ENCODE measurements at places on chromosomes 7 and 10.

DNA sequence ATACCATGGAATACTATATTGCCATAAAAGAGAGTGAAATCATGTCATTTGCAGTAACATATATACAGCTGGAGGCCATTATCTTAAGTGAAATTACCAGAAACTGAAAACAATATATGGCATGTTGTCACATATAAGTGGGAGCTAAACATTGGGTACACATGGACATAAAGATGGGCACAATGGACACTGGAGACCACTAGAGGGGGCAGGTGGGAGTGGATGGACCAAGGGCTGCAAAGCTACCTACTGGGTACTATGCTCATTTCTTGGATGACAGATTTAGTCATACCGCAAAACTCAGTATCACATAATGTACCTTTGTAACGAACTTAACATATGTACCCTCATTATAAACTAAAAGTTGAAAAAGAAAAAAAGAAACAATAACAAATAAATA, 1167.6 kb downstream of the NXPH1 start:
- no peak overlapping the region for H3K4me3 ChIP-seq
- H3K36me3 ChIP-seq: no peaks in the 10 kb centered on the region
- peak; percentile 3 for DNase-seq
- H3K4me1 ChIP-seq: no peaks in the 10 kb centered on the region
- H3K27me3 ChIP-seq: no peaks in the 10 kb centered on the region

DNA sequence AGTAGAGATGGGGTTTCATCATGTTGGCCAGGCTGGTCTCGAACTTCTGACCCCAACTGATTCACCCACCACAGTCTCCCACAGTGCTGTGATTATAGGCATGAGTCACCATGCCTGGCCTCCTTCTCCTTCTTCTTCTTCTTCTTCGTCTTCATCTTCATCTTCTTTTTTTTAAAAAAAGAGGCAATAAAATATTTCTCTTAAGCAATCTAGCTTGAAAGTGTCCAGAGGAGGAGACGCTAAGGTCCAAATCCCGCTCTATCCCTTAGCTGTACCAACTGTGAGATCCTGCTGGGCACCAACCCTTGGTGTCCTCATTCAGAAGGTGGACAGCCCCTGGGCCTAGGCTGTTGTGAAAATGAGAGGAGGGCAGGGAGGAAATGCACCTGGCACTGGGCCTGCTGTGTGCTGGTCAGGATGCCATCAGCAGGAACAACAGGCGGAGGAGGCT, 13.9 kb upstream of the PSAP start:
- no peak overlapping the region for H3K4me3 ChIP-seq
- no peaks in the 10 kb centered on the region for H3K36me3 ChIP-seq
- H3K27ac ChIP-seq: no peak overlapping the region
- H3K27me3 ChIP-seq: no peaks in the 10 kb centered on the region
- peaks cover 42% of the 10 kb centered on the region for H3K4me1 ChIP-seq

GRCh38 chr10:58414270-58415041, 29.2 kb downstream of the TFAM start:
- DNase-seq: peak; percentile 17
- H3K4me3 ChIP-seq: no peak overlapping the region
- H3K27me3 ChIP-seq: peaks cover 8% of the 10 kb centered on the region
- H3K36me3 ChIP-seq: no peaks in the 10 kb centered on the region
- no peaks in the 10 kb centered on the region for H3K4me1 ChIP-seq

DNA sequence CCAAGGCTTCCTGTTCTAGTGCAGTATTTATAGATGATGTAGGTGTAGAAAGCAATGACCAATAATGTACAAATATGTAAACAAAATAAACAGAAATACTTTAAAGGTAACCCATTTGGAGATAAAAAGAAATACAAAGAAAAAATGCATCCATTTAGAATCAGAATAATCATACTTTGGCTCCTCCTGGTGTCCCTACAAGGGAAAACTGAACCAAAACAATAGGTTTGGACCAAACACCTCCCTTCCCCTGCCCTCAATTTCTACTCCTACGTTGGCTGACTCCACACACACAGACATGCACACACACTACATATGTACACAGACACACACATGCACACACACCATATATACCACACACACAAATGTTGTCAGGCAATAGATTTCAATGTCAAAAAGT, 36.0 kb downstream of the C10orf143 start:
- H3K27ac ChIP-seq: no peak overlapping the region
- H3K36me3 ChIP-seq: no peaks in the 10 kb centered on the region
- no peaks in the 10 kb centered on the region for H3K4me1 ChIP-seq
- DNase-seq: no peak

GRCh38 chr7:97405835-97406234, 288.3 kb downstream of the SDHAF3 start:
- H3K36me3 ChIP-seq: no peaks in the 10 kb centered on the region
- H3K4me1 ChIP-seq: no peaks in the 10 kb centered on the region
- no peak overlapping the region for H3K4me3 ChIP-seq
- DNase-seq: no peak
- no peaks in the 10 kb centered on the region for H3K27me3 ChIP-seq

- H3K27ac ChIP-seq: no peak overlapping the region
- H3K4me1 ChIP-seq: no peaks in the 10 kb centered on the region
- H3K36me3 ChIP-seq: no peaks in the 10 kb centered on the region
Measured at GRCh38 chr10:64033711-64034110, 512.5 kb downstream of the REEP3 start.

GRCh38 chr7:55526770-55527169, 45.5 kb downstream of the VOPP1 start:
- DNase-seq: peak; percentile 19
- no peaks in the 10 kb centered on the region for H3K4me1 ChIP-seq
- no peak overlapping the region for H3K27ac ChIP-seq
- H3K4me3 ChIP-seq: no peak overlapping the region
- no peaks in the 10 kb centered on the region for H3K27me3 ChIP-seq

GRCh38 chr7:16509829-16510228, 16.8 kb upstream of the LRRC72 start:
- H3K4me3 ChIP-seq: no peak overlapping the region
- H3K4me1 ChIP-seq: peaks cover 3% of the 10 kb centered on the region
- H3K27ac ChIP-seq: no peak overlapping the region
- no peaks in the 10 kb centered on the region for H3K27me3 ChIP-seq

- DNase-seq: no peak
- no peak overlapping the region for H3K4me3 ChIP-seq
- H3K27ac ChIP-seq: no peak overlapping the region
- H3K36me3 ChIP-seq: no peaks in the 10 kb centered on the region
- H3K27me3 ChIP-seq: no peaks in the 10 kb centered on the region
Measured at GRCh38 chr7:67724955-67725354, 728.3 kb downstream of the TYW1 start.

GRCh38 chr7:123039269-123039668, 43.8 kb upstream of the TAS2R16 start:
- no peaks in the 10 kb centered on the region for H3K36me3 ChIP-seq
- no peaks in the 10 kb centered on the region for H3K27me3 ChIP-seq
- H3K27ac ChIP-seq: no peak overlapping the region
- DNase-seq: no peak
- H3K4me1 ChIP-seq: no peaks in the 10 kb centered on the region

DNA sequence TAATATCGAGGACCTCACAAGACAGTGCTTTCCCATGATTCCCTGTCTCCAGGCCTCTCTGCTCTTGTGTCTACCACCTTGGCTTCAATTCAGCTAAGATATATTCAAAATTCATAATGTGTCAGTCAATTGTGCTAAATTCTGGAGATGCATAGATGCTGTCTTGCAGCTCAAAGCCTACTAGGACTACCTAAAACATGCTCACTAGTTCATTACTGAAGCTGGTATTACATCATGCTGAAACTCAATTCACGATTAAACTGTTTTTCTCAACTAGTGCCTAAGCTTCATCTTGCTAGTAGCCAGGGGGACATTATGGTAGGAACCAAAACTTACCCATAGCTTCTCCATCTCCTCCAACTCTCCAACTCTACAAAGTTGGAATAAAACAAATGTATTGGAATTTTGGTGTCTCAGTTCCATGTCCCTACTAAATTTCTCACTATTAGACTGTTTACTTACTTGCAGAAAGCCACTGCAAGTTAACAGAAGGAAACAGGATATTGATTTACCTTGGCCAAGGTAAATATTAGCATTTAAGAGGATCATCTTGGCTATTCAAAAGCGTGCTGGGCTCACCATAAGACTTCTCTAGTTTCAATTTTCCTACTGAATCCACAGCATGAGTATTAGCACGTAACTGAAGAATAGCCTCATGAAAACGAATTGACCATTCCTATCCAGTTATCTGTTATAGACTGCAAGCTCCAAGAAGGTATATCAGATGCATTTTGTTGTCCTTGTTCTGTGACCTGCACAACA, 53.6 kb downstream of the CREB3L2 start:
- no peaks in the 10 kb centered on the region for H3K27me3 ChIP-seq
- peaks cover 14% of the 10 kb centered on the region for H3K36me3 ChIP-seq
- no peak for DNase-seq
- peaks cover 19% of the 10 kb centered on the region for H3K4me1 ChIP-seq

GRCh38 chr7:105429746-105430612, 41.3 kb upstream of the SRPK2 start:
- peak; percentile 82 for DNase-seq
- no peaks in the 10 kb centered on the region for H3K27me3 ChIP-seq
- no peak overlapping the region for H3K27ac ChIP-seq
- no peaks in the 10 kb centered on the region for H3K36me3 ChIP-seq

GRCh38 chr7:16463520-16463919, 2.0 kb downstream of the SOSTDC1 start:
- H3K4me1 ChIP-seq: no peaks in the 10 kb centered on the region
- peak overlapping the region; percentile 45 for H3K4me3 ChIP-seq
- no peak for DNase-seq

GRCh38 chr7:154795437-154795836, 207.5 kb downstream of the PAXIP1 start:
- no peak for DNase-seq
- peaks cover 9% of the 10 kb centered on the region for H3K4me1 ChIP-seq
- no peaks in the 10 kb centered on the region for H3K36me3 ChIP-seq
- peaks cover 62% of the 10 kb centered on the region for H3K27me3 ChIP-seq
- no peak overlapping the region for H3K27ac ChIP-seq

DNA sequence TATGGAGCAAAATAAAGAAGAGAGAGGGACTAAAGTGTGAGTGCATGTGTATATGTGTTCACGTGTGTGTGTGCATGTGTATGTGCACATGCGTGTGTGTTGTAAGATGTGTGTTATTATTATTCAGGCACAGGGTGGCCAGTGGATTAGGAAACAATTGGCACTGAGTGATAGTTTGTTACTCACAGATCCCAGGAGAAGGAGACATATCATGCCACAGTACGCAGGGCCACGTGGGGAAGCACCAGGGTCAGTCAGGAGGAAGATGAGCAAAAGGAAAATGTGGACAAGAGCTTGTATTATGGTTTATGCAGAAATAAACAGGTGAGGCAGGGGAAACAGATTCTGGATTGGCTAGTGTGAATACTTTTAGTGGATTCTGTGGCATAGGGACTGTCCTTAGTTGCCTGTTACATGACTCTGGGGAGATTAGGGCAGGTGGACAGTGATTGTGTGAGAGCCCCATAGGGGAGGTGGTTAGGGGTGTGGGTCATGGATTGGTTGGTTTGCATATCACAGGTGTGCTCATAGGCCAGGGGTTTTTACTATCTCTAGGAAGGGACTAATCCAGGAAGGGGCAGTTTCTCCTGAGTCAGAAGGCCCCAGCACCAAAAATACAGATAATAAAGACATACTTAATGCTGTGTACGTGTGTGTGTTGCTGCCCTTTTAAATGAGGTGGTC, 90.0 kb downstream of the PLXDC2 start:
- no peaks in the 10 kb centered on the region for H3K4me1 ChIP-seq
- no peak for DNase-seq
- no peaks in the 10 kb centered on the region for H3K27me3 ChIP-seq
- H3K36me3 ChIP-seq: no peaks in the 10 kb centered on the region
- H3K27ac ChIP-seq: no peak overlapping the region
- no peak overlapping the region for H3K4me3 ChIP-seq

GRCh38 chr7:78510580-78511188, 712.1 kb downstream of the PHTF2 start:
- no peaks in the 10 kb centered on the region for H3K36me3 ChIP-seq
- no peak overlapping the region for H3K27ac ChIP-seq
- no peaks in the 10 kb centered on the region for H3K27me3 ChIP-seq

GRCh38 chr10:29839826-29840515, 205.2 kb upstream of the SVIL start:
- peaks cover 32% of the 10 kb centered on the region for H3K27me3 ChIP-seq
- H3K4me1 ChIP-seq: no peaks in the 10 kb centered on the region
- H3K27ac ChIP-seq: no peak overlapping the region
- DNase-seq: no peak
- no peaks in the 10 kb centered on the region for H3K36me3 ChIP-seq

DNA sequence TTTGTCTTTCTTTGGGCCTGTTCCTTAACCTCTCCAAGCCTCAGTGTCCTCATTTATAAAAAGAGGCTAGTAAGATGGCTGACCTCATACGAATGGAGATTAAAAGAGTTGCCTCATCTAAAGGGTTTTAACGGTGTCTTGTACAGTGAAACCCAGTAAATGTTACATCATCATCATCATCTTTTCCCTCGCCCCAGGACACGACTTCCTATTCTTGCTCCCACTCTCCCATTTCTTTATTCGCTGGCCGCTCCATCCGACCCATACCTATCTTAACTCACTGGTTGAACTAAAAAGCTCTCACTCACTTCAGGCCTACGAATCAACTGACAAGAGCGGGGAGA, 554 bp downstream of the FRA10AC1 start:
- H3K36me3 ChIP-seq: peaks cover 13% of the 10 kb centered on the region
- peak; percentile 10 for DNase-seq
- H3K27me3 ChIP-seq: no peaks in the 10 kb centered on the region
- H3K27ac ChIP-seq: peak overlapping the region; percentile 67
- H3K4me3 ChIP-seq: peak overlapping the region; percentile 64

- no peak overlapping the region for H3K27ac ChIP-seq
- H3K36me3 ChIP-seq: no peaks in the 10 kb centered on the region
- H3K4me3 ChIP-seq: no peak overlapping the region
- peaks cover 36% of the 10 kb centered on the region for H3K27me3 ChIP-seq
Measured at GRCh38 chr7:35260246-35260645, 6.3 kb upstream of the TBX20 start.

GRCh38 chr10:67802767-67803538, 35.0 kb downstream of the DNAJC12 start:
- DNase-seq: no peak
- no peak overlapping the region for H3K27ac ChIP-seq
- H3K27me3 ChIP-seq: no peaks in the 10 kb centered on the region
- H3K4me3 ChIP-seq: no peak overlapping the region

- H3K27ac ChIP-seq: no peak overlapping the region
- DNase-seq: no peak
- H3K4me3 ChIP-seq: no peak overlapping the region
- no peaks in the 10 kb centered on the region for H3K36me3 ChIP-seq
- H3K27me3 ChIP-seq: no peaks in the 10 kb centered on the region
Measured at GRCh38 chr7:6268907-6269306, 3.5 kb downstream of the CYTH3 start.

GRCh38 chr7:140551355-140552239, 72.3 kb upstream of the MKRN1 start:
- H3K4me1 ChIP-seq: no peaks in the 10 kb centered on the region
- no peak for DNase-seq
- peaks cover 49% of the 10 kb centered on the region for H3K27me3 ChIP-seq
- H3K27ac ChIP-seq: no peak overlapping the region
- H3K4me3 ChIP-seq: no peak overlapping the region
- no peaks in the 10 kb centered on the region for H3K36me3 ChIP-seq

- no peaks in the 10 kb centered on the region for H3K27me3 ChIP-seq
- no peaks in the 10 kb centered on the region for H3K36me3 ChIP-seq
- DNase-seq: no peak
- no peak overlapping the region for H3K27ac ChIP-seq
- no peaks in the 10 kb centered on the region for H3K4me1 ChIP-seq
Measured at GRCh38 chr7:110673148-110673547, 417.8 kb upstream of the LRRN3 start.

- H3K27me3 ChIP-seq: no peaks in the 10 kb centered on the region
- no peak overlapping the region for H3K4me3 ChIP-seq
- no peak overlapping the region for H3K27ac ChIP-seq
- no peaks in the 10 kb centered on the region for H3K36me3 ChIP-seq
- no peaks in the 10 kb centered on the region for H3K4me1 ChIP-seq
Measured at GRCh38 chr10:78433076-78433595, 399.5 kb downstream of the RPS24 start.

All from K562 (cell line).